Activated CD8-positive, alpha-beta memory T cell treated with anti-CD3 and anti-CD28 coated beads, Interleukin-2, amount 50 U/mL, for 4 hours (primary cell): ENCODE measurements at places on chromosomes 4 and X.

DNA sequence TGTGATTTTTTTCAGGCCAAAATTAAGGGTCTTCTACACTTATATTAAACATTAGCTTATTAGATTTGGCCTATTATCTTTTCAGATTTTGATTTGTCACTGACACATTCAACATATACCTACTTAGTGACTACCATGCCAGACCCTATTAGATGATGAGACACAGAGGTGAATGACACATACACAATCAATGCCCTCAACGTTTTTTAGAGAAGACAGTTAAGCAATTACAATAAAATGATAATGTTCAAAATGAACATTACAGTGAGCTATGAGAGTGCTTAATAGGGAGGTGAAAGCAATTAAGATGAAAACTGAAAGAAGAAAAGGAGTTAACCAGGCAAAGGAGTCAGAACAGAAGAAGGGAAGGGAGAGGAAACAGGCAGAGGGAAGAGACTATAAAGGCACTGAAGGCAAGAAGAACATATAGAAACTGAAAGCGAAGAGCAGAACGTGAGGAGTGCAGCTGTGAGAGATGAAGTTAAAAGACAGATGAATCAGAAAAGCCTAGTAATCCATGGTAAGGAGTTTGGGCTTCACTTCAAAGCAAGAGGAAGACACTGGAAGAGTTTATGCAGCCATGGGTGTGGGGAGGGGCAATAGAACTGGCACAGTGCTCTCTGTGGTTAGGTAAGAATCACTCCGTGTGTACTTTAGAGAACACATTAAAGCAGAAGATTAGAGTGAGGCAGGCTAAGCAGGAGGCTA lies 119.0 kb downstream of the REELD1 start:
- no peak for DNase-seq

DNA sequence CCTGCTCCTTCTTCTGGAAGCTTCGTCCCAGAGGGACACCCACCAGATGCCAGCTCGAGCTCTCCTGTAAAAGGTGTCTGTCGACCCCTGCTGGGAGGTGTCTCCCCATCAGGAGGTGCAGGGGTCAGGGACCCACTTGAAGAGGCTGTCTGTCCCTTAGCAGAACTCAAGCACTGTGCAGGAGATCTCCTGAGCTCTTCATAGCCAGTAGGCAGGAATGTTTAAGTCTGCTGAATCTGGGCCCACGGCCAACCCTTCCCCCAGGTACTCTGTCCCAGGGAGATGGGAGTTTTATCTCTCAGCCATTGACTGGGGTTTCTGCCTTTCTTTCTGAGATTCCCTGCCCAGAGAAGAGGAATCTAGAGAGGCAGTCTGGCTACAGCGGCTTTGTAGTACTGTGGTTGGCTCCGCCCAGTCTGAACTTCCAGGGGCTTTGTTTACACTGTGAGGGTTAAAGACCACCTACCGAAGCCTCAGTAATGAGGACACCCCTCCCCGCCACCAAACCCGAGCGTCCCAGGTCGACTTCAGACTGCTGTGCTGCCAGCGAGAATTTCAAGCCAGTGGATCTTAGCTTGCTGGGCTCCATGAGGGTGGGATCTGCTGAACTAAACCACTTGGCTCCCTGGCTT lies 1383.0 kb upstream of the TENM3 start:
- DNase-seq, result no peak

DNA sequence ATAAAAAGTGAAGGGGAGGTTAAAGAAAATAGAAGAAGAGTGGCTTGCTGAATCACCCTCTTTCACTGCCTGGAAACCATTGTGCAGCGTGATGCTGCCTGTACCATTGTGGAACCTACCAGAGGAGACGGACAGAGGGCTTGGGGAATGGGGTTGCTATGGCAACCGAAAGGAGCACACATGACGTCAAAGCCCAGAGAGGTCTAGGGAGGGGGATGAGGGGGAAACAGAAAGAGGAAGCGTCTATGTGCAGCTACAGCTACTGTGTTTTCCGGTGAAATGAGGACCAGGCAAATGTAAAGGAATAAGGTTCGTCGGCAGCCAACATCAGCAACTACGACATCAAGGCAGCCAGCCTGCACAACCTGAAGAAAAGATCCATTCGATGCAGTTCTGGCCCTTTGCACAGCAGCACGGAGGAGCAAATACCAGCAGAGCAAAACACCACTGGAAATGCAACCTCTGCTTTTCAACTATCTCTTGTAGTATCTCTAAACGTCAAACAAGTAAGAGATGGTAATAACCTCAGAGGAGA lies at the start of gene MAPK10:
TSS of gene MAPK10 (minus strand) at position 110 of the 535 bp plus-strand sequence.
- DNase-seq, result peak; percentile 15

GRCh38 chr4:73836373-73837279 lies at the start of gene CXCL6:
Gene CXCL6 (plus strand): TSS chr4:73836678. CDS start chr4:73836751, 73 bp downstream.
- no peak for DNase-seq

- DNase-seq, result no peak
These were observed 77.4 kb upstream of the GPR50 start for GRCh38 chrX:151099001-151099400.

DNA sequence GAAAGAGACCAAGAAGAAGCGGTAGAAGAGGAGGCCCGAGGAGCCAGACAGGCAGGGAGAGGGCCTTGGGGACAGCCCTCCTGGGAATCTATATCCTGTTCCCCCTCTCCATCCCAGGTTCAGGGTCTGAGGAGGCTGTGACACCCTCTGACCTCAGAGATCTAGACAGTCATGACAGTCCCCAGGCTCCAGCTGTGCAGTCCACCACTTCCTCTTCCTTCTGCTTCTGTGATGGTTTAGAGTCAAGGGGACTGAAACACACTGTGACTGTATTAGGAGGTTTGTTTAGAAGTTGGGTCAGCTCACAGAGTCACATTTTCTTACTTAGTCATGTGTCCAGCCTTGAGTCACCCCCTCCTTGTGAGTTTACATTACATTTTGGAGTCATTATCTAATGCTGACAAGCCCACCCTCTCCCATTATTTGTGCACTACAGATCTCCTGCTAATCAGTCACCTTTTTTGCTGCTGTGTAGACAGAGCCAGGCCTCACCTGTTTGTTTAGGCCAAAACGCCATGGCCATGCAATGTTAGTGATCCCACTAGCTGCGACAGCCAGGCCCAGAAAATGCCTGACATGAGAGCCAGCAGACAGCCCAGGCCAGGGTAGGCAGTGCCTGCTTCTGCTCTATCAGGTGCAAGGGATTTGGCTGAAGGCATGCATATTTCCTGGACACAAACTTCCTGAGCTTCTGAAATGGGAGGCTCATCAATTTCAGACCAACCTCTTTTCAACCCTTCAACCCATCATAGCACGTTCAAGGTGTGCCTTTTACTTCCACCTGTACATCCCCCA lies 26.0 kb downstream of the MANBA start:
- no peak for DNase-seq

GRCh38 chrX:121733514-121733913 lies 686.1 kb downstream of the GLUD2 start:
- DNase-seq, result no peak

GRCh38 chr4:139674875-139675550 lies 9.4 kb downstream of the MGST2 start:
- no peak for DNase-seq

- no peak for DNase-seq
These were observed 13.7 kb downstream of the RIPPLY1 start for GRCh38 chrX:106889468-106889867.

- no peak for DNase-seq
These were observed 82.1 kb downstream of the MAGEB10 start for GRCh38 chrX:27889878-27890277.

DNA sequence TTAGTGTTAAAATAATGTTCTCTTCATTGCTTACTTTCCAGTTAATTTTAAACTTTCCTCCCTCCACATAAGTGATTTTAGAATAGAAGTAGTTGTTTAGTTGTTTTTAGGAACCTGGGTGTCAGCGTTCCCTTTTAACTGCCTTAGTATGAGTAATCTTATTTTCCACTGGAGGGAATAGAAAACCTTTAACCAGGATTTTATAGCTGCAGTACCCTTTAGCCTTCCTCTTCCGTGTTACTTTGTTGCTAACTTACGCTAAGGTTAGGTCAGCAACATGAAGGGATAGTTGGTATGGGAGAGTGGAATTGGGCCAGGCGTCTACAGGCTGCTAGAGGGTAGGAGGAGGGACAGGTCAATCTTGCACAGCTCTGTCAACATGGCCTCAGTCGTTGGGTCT lies 31.5 kb downstream of the SMS start:
- no peak for DNase-seq

DNA sequence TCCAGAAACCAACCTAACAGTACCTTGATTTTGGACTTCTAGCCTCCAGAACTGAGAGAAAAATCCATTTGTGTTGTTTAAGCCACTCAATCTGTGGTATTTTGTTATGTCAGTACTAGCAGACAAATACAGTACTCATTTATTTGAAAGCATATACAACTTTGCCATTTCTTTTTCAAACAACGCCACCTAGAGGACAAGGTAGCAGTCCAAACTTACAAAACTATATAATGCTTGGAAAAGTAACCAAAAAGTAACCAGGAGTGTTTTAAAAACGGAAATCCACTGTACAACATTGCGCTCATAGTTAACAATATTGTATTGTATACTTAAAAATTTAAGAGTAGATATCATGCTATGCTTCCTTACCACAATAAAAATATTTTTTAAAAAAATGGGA lies 37.0 kb upstream of the FGF13 start:
- DNase-seq, result no peak

DNA sequence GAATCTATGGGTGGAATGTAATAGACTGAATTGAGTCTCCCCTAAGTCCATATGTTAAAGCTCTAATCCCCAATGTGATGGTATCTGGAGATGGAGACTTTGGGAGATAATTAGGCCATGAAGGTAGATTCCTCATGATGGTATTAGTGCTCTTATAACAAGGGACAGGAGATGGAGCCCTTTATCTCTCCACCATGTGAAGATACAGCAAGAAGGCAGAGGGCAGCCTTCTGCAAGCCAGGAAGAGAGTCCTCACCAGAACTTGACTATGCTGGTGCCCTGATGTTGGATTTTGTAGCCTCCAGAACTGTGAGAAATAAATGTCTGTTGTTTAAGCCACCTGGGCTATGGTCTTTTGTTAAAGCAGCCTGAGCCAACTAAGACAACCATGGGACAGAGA lies 76.4 kb upstream of the F8A3 start:
- DNase-seq, result no peak

DNA sequence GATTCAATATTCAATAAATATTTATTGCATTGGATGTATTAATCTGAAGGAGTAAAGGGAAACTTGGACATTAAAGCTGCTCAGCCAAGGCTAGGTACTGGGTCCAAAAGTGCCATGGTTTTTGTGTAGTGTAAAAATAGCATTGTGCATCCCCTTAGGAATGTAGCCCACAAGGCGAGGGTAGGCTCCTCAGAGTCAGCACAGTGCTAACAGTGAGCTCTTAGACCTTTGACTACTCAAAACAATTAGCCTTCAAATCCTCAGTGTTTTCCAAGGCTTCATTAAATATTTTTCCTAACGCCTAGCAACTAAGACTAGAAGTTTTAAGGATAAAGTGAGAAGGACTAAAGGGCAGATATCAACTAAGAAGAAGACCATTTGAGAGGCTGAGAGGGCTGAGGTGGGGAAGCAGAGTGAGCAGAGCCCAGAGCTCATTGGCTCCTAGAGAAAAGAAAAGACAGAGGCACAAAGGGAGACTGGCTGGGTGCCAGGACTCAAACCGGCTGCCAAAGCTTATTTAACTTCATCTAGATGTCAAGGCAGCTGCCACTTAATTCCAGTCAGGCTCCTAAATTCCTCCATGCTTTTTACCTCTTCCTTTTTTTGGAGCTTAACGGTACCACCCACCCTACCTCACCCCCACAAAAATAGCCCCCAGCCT lies 17.0 kb downstream of the PRKG2 start:
- DNase-seq, result no peak

GRCh38 chr4:110950731-110951130 lies 327.9 kb upstream of the PITX2 start:
- no peak for DNase-seq

GRCh38 chr4:5746829-5747737 lies 36.1 kb downstream of the EVC start:
- DNase-seq, result no peak

DNA sequence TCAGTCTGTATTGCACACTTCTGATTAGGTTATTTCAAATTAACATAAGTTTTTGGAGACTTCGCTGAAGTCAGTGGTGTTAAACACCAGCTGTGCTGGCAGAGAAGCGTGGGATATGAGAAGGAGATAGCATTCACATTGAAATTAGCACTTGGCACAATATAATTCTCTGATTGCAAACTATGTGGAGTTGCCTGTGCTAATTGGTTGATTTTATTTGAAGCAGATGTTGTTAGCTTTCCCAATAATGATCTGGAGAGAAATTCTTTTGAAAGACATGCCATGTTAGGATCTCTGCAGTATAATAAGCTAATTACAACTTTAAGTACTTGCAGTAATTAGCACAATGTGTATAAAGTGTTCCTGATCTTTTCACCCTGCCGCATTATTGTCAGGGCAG lies 367.4 kb upstream of the ARX start:
- no peak for DNase-seq

DNA sequence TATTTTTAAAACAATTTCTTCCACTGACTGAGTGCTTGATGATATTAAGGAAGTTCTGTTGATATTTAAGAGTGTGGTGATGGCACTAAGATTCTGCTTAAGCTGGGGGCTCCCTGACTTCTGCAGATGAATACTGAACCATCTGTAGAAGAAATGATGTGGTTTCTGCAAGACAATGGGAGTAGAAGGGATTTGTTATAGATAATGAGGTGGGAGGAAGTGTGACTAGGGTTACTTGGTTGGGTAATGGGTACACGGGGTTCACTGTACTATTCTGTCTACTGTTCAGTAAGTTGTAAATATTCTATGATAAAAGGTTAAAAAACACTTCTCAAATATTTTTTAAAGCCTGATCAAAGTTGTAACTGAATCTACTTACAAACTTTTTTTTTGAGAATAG lies 60.9 kb upstream of the TXK start:
- DNase-seq, result no peak

DNA sequence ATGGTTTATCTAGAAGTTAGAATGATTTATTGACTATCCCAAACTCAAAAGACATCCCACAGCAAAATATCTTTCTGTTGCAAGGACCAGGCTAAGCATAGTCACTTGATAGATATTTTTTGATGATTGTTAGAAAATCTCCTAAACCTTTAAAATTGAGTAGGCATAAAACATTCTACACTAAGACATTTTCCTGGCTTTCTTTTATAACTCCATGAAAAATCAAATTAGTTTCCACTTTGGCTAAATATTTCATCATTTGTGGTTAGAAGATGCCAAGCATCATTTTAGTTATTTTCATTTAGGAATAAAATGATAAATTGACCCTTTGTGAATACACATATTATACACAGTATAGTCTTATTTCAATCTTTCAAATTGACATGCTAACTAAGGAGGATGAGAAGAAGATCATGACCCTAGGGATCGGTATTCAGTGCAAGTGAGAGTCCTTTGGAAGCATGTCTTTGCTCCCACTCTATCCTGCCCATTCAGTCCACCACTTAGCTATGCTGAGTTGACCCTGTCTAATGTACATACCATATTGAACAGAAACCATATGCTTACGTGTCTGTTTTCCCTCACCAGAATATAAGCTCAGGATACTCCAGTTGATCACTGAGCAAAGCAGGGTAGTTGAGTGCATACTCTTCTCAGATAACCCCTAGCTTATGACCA lies 136.6 kb upstream of the OTUD4 start:
- DNase-seq, result no peak

DNA sequence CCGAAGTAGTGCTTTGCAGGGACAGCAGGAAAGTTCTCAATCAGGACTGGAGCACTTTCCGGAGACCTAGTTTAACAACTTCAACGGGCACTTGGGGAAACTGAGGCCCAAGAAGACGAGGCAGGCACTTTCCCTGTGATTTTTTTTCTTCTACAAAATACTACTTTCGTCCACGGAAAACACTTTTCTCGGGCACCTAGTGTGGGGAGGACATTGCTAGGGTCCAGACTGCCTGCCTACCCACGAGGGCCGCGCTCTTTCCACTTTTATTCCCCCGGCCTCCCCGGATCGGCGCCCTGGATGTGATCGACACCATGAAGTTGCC lies 125.4 kb upstream of the CXorf66 start:
- no peak for DNase-seq
